Gastroesophageal sphincter (tissue), 4 donors: ENCODE measurements at places on chromosomes 2 and 18. TPM values are rescaled to one million over a fixed set of nuclear protein-coding genes. Genes with fewer than 3 reads are reported as not detected.

DNA sequence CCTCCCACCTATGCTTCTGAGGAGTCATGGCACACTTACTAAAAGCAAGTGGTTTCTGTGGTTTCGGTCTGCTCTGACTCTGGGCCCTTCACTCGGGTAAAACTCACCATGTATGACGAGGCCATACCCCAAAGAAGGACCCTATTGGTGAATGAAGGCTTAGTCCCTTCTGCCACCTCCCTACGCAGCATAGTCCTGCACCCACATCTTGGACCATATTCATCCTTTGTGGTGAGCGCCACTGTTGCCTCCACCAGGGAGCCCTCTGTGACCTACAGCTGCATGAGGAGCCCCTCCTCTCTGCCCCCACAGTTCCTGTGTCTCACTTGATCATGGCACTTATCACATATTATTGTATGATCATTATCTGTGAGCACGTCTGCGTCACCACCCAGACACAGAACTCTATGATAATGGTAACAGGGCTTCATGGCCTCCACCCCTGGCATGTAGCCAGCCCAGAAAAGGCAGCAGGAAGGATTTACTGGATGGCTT is 113.3 kb downstream of the TFCP2L1 start:
- ATAC-seq = no peak

Gene TMEFF2
- total RNA-seq = 3.0 TPM

GRCh38 chr2:73133566-73134197 is 20.9 kb upstream of the RAB11FIP5 start:
- ATAC-seq = no peak

DNA sequence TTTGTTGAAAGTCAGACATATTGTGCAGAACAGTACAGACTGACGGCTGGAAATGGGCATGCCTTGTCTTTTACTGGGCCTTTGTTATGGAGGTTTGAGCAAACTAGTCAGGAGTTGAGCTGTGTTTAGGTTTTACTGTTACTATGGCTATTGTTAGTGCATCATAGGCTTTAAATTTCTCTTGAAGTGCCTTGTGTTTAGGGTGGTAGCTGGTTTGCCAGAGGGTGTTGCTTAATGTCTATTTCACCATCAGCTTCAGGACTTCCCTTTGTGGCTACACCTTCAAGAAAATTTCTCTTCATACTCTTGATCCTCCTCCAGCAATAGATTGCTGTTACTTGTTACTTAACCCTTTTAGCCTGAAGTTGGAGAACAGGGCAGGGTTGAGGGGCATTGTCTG is 104.6 kb downstream of the CAPN13 start:
- no peak for ATAC-seq

- ATAC-seq = no peak
Measured at GRCh38 chr18:76741346-76741745, 81.0 kb upstream of the ZNF236 start.

GRCh38 chr2:142339261-142339660 is 208.4 kb upstream of the LRP1B start:
- ATAC-seq = no peak

Gene REG3G
- not detected for total RNA-seq

DNA sequence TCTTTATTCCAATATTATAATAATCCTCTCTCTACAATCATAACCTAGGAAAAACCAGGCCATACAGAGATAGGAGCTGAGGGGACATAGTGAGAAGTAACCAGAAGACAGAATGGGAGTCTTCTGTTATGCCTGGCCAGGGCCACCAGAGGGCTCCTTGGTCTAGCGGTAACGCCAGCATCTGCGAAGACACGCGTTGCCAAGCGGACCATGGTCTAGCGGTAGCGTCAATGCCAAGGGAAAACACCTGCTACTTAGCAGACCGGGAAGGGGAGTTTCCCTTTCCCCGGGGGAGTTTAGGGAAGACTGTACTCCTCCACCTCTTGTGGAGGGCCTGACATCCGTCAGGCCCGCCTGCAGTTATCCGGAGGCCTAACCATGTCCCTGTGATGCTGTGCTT is 36.6 kb downstream of the ARL6IP6 start:
- no peak for ATAC-seq

DNA sequence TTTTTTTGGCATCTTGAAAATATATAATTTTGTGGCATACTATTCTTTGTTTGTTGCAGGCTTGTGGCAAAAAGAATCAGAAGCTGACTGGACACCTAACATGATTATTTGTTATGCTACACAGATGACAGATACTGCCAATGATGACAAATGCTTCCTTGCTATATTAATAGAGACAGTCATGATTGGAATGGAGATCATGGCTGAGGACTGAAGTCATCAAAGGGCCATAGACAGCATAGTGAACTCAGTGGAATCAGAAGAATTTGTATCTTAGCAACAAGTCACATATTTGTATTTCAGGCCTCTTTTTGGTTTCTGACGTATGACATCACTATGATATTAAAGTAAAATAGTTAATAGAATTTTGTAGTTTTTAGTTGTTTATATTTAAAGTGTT is 1003.8 kb upstream of the DDX18 start:
- no peak for ATAC-seq

DNA sequence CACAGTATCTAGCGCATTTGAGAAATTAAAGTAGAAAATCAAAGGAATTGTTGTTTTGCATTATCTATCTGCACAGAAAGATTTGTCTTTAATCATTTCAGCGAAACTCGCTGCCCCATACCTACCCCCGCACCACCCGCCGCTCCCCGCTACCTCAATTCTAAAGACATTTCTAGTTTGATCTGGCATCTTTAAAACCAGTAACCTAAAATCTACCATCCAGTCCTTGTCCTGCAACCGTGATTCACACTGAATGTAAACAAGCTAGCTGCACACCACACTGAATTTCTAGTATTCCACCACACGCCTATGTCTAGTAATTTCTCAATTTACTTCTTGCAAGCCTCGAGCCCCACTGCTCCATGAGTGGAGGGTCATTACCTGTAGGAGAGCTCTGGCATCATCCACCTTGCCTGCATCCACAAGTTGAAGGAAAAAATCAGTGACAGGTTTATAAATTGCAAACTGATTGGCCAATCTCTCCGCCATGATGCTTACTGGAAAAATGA is 60.1 kb downstream of the ABCG8 start:
- no peak for ATAC-seq

DNA sequence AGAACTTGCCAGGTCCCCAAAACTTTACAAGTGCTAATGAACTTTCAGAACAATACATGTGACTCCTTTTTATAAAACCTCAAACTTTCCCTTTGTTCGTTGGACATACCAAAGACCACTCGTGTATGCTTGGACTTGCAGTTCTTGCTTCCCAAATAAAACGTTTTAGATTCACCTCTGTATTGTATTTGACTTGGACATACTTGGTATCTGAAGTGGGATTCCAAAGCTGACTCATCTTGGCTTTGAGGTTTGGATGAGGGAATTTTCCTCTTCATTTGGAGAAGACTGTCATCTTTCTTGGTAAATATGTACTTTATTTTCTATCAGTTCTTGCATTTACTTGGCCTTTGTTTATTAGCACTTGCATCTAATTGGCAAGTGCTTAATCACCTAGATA is 8.0 kb upstream of the CYB5A start:
- no peak for ATAC-seq
